NCI-H2029 (cell line): ENCODE measurements at places on chromosomes 7 and 10.

GRCh38 chr10:59674215-59674836 is 35.3 kb downstream of the SLC16A9 start:
- no peak for DNase-seq

DNA sequence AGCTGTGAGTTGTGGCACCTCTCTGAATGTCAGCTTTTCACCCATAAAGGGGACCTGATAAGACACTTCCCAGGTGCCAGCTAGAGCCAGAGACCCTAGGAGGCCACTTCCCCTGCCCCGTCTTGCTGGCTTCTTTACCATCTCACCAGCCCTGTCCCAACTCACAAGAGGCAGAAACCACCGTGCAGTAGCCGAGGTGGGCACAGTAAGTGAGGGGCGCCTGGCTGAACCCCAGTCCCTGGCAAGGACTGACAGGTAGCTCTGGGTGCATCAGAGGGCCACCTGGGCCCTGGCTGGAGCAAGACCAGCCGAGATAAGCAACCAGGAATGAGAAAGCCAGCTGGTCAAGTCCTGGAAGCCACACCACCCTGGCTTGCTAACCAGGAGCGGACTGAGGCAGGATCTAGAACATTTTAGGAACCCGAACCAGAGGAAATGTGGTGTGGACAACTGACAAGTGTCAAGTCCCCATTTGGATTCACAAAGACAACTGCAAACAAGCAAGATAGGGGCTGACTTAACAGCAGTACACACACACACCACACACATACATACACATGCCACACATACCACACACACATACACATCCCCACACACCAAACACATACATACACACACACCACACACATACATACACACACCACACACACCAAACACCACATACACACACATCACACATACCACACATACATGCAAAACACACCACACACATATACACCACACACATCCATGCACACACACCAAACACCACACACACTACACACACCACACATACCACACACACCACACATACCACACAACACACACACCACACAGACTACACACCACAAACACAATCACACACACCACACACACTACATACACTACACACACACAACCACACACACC is 20.8 kb downstream of the OGDHL start:
- DNase-seq: no peak

- DNase-seq: no peak
These were observed 169.1 kb downstream of the IMMP2L start for GRCh38 chr7:111393011-111393754.

- DNase-seq: no peak
These were observed 22.6 kb downstream of the DYDC1 start for GRCh38 chr10:80333983-80334382.
